Stromal cell of bone marrow (primary cell): ENCODE measurements at places on chromosomes 6 and 20.
A peak's percentile ranks its signal among the peaks of the same experiment; 100 is the strongest.

DNA sequence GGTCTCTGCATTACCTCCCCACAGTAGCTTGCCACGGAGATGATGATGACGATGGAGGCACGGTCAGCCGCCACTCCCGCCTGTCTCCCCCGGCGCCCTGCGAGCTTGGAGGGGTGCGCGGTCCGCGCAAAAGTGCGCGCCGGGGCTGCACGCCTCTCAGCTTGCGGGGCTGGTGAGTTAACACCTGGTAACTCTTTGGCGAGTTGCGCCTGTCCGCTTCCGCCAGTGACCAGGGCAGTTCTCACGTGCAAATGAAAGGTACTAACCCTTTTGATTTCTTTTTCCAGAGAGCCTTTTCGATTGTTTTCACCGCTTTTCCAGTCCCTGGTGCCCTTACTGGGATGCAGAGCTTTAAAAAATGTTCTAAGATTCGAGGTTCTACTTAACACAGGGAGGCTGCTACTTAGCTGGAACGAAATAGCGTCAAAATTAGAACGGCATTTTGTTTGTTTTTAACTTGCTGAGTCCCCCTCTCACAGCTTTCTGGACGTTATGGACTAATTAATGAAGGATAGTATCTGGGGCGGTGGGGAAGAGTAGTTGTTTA, 6.2 kb downstream of the GRIK2 start:
- DNase-seq: no peak

DNA sequence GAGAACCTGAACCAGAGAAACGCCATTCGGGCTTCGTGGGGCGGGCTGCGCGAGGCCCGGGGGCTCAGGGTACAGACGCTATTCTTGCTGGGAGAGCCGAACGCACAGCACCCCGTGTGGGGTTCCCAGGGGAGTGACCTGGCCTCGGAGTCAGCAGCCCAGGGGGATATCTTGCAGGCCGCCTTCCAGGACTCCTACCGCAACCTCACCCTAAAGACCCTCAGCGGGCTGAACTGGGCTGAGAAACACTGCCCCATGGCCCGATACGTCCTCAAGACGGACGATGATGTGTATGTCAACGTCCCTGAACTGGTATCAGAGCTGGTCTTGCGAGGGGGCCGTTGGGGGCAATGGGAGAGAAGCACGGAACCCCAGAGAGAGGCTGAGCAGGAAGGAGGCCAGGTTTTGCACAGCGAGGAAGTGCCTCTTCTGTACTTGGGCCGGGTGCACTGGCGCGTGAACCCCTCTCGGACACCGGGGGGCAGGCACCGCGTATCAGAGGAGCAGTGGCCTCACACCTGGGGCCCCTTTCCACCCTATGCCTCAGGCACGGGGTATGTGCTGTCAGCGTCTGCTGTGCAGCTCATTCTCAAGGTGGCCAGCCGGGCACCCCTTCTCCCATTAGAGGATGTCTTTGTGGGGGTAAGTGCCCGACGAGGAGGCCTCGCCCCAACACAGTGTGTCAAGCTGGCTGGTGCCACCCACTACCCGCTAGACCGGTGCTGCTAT, 904 bp downstream of the B3GALT4 start:
- DNase-seq: no peak

GRCh38 chr6:107973594-107973993, 15.6 kb upstream of the SEC63 start:
- no peak for DNase-seq

DNA sequence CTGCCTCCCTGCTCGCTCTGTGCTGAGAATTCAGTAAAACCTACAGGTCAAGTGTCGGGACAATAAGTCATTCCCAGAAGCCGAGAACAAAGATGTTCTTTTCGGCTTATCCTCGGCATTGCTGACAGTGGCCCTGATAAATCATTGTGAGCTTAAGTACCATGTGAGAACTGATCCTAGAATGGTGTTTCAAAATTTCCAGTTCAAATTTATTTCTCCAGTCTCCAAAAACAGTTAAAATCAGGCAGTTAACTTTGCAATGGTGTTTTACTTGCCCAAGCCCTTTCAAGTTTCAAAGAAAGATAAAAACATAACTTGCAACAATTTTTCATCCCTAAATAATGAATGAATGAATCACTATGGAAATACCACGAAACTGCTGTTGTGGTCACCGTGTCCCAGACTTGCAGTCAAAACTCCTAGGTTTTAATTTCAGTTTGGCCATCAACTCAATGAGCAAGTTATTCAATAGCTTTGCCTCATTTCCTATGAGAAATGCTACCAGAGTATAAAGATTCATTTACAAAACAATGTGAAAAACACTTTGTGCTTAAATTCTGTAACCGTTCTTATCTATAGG, 4.3 kb downstream of the ATP5F1E start:
- DNase-seq: peak; percentile 81

DNA sequence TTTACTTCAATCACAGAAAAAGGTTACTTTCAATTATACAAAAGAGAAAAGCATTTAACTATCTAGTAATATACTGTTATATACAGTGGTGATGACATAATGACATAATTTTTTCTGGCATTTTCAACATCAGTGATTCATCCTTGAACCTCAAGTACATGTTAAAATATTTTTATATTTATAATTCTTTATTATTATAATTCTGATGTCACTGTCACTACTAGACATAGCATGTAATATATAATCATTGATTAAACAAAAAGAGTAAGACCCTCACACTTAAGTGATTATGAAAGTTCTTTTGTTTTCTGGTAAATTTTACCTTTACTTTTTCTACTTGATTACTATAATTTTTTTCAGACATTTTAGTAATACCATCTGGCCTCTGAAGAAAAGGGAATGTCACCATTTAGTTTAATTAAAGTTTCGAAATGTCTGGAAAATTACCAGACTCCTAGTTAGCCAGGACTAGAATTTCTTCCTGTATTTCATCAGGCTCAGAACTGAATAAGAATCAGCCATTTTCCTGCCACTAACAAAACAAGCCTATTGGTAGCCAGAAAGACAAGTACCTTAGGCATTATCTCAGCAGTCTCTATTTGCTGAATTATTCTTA, 71.5 kb downstream of the FILIP1 start:
- no peak for DNase-seq

DNA sequence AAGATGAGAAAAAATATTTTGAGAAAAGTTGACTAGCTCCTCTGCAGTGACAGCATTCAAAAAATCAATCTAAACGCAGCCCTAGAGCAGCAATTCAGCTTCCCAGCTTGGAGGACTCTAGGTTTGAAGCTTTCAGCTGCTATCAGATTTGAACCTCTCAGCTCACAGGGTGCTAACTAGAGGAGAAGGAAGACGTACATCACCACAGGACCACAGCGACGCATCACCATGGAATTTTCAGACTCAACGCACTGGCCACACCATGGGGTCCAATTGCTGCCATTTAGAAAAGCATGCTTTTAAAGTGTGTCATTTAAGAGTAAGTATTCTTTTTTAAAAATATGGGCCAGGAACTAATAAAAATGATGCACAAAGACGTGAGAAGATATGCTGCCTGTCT, 45.0 kb upstream of the FUCA2 start:
- DNase-seq: peak; percentile 59

- DNase-seq: peak; percentile 32
Observed at GRCh38 chr6:147699637-147700036, 191.1 kb downstream of the SAMD5 start.

DNA sequence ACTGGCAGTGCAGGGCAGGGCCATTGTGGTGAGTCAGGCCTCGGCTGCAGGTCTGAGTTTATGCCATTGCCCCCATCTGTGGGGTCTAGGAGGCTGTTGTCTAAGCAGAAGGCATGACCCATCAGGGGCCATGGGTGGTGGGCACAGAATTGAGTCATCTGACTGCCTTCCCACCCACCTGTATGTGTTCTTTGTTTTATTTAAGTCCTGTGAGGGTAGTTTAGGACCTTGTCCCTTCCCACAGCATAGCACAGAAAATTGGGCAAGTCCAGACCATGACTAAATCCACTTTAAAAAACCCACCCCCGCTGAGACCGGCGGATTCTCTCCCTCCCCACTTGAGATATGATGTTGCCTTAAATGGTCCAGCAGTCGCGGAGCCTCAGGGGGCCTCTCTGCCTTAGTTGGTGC, 40.3 kb downstream of the ERMARD start:
- DNase-seq: no peak

DNA sequence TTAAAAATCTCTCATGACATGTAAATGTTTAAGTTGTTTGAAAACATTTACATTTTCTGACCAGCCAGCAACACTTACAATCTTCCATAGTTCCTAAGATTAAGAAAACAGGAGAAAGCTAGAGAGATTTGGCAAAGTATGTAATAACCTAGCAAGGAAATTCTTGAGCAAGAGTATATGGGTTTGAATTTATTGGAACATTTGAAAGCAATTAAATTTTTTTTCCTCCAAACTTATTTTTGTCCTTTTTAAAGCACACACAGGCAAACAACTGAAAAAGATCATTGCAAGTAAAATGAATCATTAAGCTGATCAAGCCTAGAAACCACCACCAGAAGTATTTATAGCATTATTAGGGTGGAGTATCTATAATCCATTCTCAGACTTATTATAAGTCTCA, 20.1 kb upstream of the ZNF217 start:
- no peak for DNase-seq

DNA sequence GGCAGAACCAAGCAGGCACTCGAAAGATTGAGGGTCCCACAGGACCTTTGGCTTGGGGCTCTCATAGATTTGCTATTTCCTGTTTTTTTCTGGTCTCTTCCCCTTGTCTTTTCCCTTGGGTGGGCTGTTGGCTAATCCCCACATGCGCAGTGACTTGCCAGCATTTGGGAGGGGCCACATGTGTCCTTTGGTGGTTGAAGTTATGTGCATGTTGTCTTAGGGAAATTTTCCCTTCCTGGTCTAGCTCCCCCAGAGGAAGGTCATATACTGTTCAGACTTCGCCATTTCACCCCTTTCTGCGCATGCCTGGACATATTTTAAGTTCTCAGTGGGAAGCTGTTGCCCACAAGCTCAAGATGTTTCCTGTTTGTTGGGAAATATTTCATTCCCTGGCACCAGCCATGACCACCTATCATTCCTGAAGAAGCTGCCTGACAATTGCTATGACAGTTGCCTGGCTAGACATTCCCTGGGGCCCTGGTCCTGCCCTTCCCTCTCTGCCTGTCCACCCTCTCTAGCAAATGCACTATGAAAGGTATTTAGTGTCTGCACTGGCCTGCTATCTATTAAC, 156.2 kb upstream of the THBS2 start:
- no peak for DNase-seq

DNA sequence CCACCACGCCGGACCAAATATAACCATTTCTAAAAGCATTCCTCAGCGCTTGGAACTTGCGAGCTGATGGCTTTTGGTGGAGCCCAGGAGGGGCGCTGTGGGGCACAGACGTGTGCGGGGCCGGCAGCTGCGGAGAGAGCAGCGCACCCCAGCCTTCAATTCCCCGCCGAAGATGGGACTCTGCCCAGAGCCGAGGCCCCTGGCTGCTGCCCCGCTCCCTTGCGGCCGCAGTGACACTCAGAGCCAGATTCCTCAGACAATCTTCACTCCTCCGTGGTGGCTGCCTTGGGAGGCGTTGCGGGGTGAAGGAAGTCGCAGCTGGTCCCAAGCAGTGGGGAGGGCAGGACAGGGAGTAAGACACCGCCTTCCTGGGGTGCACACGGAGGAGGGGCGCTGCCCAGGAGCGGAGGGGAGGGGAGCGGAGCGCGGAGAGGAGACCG, 87.7 kb downstream of the TMEM242 start:
- DNase-seq: no peak

DNA sequence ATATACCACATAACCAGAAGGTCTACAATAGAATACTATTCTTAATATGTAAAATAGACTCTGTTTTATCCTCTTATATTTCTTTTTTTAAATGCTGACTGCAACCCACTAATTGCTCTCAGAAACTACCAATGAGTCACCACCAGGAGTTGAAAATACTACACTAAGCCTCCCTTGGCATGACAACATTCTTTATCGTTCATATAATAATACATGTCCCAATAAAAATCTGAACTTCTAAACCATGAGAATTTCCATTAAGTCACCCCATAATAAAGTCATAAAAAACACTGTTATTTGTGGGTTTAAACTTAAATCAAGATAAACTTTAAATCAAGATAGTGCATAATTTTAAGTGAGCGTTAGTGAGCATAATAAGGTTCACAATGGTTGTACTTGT, 4.2 kb downstream of the HACE1 start:
- DNase-seq: peak; percentile 41

DNA sequence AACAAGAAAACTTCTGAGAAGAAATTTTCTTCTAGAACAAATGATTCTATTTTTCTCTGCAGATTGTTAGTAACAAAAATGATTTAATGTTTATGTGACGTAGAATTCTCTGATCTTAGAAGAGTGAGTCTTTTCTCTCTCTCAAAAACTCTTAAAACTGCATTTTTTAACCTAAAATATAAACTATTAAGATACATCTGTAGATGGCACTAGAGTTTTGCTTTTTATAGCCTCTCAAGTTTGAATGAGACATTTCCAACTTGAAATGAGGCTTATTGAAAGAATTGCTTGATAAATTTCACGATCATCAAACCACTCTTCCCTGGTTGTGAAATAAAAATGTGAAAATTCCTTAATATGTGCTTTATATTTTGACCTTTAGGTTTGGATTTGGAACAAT, 53.8 kb downstream of the PHF3 start:
- DNase-seq: no peak

DNA sequence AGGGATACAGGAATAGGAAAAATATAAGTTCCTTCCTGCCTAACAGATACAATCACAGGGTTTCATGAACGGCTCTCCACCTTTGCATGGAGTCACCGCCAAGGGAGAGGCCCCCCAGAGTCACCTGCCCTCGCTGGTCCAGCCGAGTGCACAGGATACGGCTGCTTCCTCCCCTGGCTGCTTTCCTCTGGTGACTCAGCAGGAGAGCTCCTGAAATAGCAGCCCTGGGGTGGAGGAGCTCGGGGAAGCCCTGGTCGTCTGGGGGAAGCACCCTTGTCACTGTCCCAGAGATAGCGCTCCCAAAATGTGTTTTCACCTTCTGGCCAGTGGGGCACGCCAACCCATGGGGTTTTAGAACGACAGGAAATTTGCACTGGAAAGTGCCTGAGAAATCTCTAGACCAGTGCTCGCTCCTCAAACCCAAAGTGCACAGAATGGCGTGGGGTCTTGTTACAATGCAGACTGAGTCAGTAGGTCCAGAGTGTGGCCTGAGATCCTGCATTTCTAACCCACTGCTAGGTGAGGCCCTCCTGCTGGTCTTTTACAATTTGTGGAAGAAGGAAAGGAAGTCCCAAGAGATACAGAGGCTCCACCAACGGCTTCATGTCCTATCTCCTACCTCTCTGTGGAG, 35.9 kb upstream of the FAM50B start:
- no peak for DNase-seq

DNA sequence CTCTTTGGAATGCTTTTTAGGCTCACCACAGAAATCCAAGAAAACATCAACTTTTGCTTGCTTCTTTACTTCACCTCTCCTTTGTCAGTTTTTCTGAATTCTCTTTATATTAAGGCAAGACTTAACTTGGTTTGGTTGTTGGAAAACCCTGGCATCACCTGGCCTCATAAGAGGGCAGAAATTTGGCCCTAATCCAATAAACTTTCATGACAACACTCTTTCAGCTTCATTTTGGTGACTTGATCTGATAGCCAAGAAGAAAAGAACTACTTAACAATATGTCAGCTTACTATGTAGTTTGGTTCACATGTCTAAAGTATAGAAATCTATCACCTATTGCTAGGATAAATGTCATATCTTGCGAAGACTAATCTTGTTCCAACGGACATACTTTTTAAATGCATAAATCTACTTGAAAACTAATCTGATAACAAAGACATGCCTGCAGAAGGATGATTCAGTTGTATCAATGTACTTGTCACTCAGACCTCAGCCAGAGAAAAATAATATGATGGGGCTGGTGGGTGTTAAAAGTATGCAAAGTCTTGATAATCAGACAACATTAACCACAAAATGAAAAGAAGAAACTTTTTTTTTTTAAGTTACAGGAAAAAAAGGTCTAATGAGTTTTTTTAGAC, 19.3 kb upstream of the HBS1L start:
- DNase-seq: no peak

- no peak for DNase-seq
Observed at GRCh38 chr6:144633886-144634285, 348.8 kb downstream of the UTRN start.
